Dermis lymphatic vessel endothelial cell (primary cell): ENCODE measurements at places on chromosomes 3 and 15. TPM values are rescaled to one million over a fixed set of nuclear protein-coding genes. Genes with fewer than 3 reads are reported as not detected.

The APBA2 gene
- 40.9 and 41.3 TPM in 2 replicates for total RNA-seq

The P3H2 gene
- 15.8 and 20.6 TPM in 2 replicates for total RNA-seq

The RAD54L2 gene
- 13.9 and 14.0 TPM in 2 replicates for total RNA-seq

The IGSF11 gene
- total RNA-seq, result under 0.01 and 0.11 TPM in 2 replicates

The CNTN3 gene
- 0.22 TPM in 1 of 2 replicates, not detected in the other for total RNA-seq

The EEFSEC gene
- total RNA-seq, result 2.1 and 2.3 TPM in 2 replicates

The KNG1 gene
- total RNA-seq, result not detected in 2 replicates

The ANKRD63 gene
- not detected in 2 replicates for total RNA-seq

The WDR93 gene
- total RNA-seq, result not detected in 2 replicates

The CRABP1 gene
- not detected in 2 replicates for total RNA-seq

The WNT5A gene
- total RNA-seq, result 2.1 and 4.2 TPM in 2 replicates

The PSTPIP1 gene
- not detected in 2 replicates for total RNA-seq
